ENCODE measurements at places on chromosomes 5 and 9.

DNA sequence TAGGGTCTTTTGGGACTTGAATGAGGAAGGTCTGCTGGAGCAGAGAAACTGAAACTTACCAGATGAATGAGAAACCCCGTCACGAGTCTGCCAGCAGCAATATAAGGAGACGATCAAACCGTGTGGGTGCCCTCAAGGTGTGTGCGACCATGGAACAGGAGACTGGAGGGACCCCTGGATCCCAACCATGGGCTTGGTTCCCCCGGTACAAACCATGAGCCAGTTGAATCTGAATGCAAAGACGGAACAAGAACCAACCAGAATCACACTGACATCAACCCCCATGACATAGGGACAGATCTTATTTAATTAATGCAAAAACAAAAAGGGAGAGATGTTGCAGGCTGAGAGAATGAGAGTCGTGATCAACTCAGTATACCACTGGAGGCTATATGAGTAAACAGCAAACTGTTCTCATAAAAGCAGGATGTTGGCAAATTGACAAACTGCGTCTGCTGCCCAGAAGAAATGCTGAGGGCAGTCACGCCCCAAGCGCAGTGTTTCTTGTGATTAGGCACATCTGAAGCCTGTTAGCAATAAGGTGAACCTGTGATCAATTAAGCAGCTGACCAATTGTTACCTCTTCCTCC is 475.5 kb upstream of the ACO1 start:
- DNase-seq: no peak
- no peaks in the 10 kb centered on the region for H3K27me3 ChIP-seq
- no peak overlapping the region for H3K4me3 ChIP-seq
- no peak overlapping the region for H3K27ac ChIP-seq

- H3K4me3 ChIP-seq: no peak overlapping the region
- no peaks in the 10 kb centered on the region for H3K4me1 ChIP-seq
- H3K27me3 ChIP-seq: no peaks in the 10 kb centered on the region
- H3K27ac ChIP-seq: no peak overlapping the region
- DNase-seq: no peak
Measured at GRCh38 chr9:93823245-93824072, 131.7 kb downstream of the BARX1 start.

DNA sequence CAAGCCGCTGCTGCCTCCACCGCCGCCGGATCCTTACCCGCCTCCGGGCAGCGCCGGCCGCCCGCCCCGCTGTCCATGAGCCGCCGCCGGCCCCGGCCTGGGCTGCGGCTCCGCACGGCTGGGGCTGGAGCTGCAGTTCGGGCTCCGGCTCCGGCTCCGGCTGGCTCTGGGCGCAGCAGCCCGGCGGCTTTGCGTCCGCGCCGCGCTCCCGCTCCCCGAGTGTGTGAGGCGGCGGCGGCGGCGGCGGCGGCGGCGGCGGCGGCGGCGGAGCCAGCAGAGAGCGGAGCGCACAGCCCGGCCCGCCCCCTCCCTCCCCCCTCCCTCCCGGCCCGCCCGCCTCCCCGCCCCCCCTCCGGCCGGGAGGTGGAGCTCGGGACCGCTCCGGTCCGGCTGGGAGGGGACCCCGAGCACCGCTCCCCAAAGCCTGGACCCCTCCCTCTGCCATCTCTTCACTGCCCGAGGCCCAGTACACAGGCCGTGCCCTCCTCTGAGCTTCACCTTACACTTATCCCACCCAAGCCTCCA is at the start of gene PCDH1:
Gene PCDH1, minus strand, starts transcription at position 225 of the 525 bp plus-strand sequence. Its CDS starts 148 bp downstream, at position 77.
- H3K36me3 ChIP-seq: no peaks in the 10 kb centered on the region
- DNase-seq: peak; percentile 84
- peak within 1 kb of the TSS; percentile 44 for H3K4me3 ChIP-seq
- H3K27ac ChIP-seq: peak within 1 kb of the TSS; percentile 97
- H3K4me1 ChIP-seq: peaks cover 38% of the 10 kb centered on the region
- peaks cover 36% of the 10 kb centered on the region for H3K27me3 ChIP-seq

DNA sequence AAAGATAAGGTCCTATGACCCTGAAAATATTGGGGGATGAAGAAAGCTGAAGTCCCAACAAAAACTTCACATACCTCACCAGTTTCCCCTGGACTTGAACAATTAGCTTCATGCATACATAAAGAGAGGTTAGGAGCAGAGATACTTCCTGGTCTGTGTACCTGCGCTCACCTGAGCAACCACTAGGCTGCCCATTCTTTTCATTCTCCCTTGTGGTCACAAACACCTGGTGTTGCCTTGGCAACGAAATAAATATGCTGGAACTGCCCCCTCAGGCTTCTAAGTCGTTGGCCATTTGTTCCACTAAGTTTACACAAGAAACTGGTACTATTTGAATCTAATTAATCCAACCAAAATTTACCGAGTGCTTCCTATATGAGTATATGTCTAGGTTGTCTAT is 18.1 kb downstream of the OTP start:
- H3K4me1 ChIP-seq: no peaks in the 10 kb centered on the region
- peaks cover 17% of the 10 kb centered on the region for H3K27me3 ChIP-seq
- no peaks in the 10 kb centered on the region for H3K36me3 ChIP-seq
- H3K27ac ChIP-seq: no peak overlapping the region

- H3K4me3 ChIP-seq: no peak overlapping the region
- no peak for DNase-seq
- no peaks in the 10 kb centered on the region for H3K36me3 ChIP-seq
- H3K27me3 ChIP-seq: no peaks in the 10 kb centered on the region
Measured at GRCh38 chr5:131109540-131110255, 55.4 kb downstream of the HINT1 start.

Measured in kidney (tissue), 22 donors.